Stimulated activated CD4-positive, alpha-beta T cell treated with anti-CD3 and anti-CD28 coated beads, Interleukin-4, amount 100 ng/mL, for 24 hours (primary cell): ENCODE measurements at places on chromosomes 12 and 14.

- no peak for DNase-seq
These were observed 26.2 kb upstream of the KTN1 start for GRCh38 chr14:55553791-55554190.

GRCh38 chr14:104341532-104342434 is 203.4 kb downstream of the KIF26A start:
- no peak for DNase-seq

DNA sequence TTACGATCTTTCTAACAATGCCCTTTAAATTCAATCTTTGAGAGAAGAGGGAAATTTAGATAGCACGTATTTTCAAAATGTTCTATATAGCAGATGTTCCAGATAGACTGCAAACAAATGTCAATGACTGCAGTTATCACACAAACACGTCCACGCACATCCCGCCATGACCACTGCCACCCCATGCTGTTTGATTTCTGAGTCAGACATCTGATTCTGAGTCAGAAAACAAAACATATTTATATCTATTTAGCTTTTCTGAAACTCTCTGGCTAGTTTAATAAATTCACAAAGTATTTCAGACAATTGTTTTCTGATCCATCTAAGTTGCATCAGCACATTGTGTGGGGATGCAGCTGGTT is 105.9 kb upstream of the BCAT1 start:
- DNase-seq, result peak; percentile 68

- DNase-seq, result no peak
These were observed 27.6 kb downstream of the SLC2A13 start for GRCh38 chr12:40078266-40078665.

DNA sequence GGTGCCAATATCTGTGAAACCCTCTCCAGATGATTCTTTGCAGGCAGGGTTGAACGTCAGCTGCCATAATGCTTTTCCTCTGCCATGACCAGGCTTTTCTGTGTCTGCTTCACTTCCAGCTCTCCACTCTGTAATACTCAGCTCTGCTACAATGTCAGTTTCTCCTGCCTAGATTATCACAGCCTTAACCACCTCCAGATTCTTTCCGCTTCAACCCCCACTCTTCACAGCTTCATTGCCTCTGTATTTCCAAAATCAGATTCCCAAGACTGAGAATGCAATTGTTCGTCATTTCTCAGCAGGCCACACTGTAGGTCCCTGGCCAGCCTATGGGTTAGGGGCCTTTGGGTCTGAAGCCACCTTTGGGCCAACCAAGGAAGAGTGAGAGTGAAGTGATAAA is 73.7 kb upstream of the SCN8A start:
- no peak for DNase-seq

DNA sequence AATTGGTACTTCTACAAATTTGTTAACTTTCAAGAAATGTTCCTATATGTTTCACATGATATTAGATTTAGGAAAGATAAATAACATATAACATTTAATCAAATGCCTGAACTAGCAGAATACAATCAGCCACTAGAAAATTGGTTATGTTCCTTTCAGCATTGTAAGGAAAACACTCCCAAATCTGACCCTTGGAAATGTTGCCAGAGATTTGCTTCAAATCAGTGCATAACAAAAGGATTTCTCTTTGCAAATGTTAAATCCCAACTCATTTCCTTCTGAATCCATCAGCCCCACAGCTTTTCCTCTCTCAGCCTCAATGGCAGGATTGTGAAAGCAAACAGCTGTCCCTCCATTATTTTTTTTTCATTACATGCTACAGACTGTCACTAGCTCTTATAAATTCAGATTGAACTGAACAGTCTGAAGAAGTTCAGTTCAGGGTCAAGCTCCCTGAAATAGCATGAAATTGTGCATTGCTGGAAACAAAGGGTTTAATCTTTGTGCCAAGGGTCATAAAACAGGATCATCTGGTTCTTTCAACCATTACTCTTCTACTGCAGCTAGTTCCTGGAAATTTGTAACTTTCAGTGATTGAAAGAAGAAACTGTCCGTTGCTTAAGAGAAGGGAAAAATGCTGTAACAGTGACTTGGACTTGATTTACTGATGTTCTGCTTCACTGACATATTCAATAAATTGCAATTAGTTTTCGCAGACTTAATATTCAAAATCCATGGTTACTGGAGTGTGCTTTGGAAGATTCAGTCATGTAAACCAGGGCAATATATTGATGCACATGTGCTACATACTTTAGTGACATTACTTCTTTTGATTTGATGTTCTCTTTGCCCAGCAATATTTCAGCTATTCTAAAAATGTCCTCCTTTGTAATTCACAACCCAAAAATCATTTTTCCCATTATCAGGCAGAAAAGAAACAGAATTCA is 246.4 kb downstream of the RPL10L start:
- no peak for DNase-seq

GRCh38 chr12:132954471-132955048 is 1.5 kb downstream of the ZNF605 start:
- no peak for DNase-seq

DNA sequence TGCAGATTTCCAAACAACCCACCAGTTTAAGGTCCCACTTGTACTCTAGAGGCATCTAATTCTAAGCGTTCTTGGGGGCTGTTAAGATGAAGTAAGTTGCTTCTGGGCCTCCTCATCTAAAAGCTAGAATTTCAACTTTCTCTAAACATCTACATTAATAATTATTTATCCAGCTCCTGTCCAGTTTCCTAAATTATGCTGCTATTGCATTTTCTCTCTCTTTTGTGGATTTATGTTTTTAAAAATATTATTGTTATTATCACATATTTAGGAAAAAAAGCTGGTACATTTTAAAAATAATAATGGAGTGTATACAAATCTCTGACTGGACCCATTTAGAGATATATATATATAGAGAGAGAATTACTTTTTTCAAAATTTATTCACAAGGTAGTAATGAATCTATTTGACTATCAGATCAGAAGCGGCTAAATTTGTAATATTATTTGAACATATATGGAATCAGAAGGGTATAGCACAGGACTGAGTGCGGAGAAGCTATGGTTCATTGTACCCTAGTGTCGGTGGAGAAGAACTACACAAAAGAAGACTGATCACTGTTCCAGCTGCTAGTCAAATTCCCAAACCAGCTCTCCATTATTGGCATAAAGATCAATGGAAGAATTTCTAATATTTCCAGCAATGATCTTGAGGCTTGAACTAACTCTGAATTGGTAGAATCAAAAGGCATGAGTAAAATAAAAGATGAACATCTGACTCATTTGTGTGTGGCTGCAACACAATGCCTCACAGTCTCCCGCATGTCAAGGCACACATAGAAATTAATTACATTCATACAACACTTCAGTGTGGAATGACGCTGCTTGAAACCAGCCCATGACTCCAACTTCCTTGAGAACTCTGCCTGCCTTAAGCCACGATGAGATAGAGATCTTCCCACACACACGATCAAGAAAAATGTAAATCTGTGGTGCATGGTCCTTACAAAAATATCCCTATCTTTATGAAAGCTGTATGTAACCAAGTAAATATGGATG is 433.4 kb upstream of the OR4E1 start:
- DNase-seq, result no peak

GRCh38 chr12:95721320-95721719 is 69.2 kb downstream of the NTN4 start:
- DNase-seq, result no peak

DNA sequence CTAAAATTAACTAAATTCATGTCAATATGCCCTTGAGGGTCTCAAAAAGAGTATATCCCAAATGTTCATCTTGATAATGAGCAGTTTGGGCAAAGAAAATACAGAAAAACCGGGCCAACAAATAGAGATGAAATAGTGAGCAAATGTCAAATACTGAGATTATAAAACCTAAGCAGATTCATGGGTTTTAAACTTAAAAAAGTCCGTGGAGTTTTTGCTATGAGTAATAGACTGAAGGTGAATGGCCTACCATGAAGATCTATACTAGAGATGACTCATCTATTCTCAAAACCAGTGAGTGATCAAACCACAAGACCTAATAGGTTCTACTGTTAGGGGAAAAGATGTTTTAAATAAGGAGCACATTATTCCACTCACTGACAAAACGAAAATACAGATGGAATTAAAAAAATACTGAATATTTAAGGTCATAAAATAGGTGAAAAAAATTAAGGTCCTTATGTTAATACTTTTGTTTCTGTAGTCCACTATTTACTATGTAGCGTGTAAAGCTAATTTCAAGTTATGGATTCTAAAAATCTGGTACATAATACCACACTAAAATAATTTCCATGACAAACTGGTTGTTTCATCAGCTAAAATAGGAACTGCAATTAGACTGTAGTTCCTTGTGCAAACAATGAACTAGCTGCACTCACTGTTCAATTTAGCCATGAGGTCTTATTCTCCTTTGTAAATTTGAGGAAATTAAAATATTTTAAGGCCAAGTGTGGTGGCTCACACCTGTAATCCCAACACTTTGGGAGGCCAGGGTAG is 5.0 kb downstream of the HNRNPC start:
- DNase-seq, result no peak

- DNase-seq, result no peak
These were observed 16.6 kb upstream of the KLRF1 start for GRCh38 chr12:9810671-9811070.
